ENCODE measurements at places on chromosomes 13 and 19. TPM values are rescaled to one million over a fixed set of nuclear protein-coding genes. Genes with fewer than 3 reads are reported as not detected.

NCAN gene
- not detected for polyA plus RNA-seq

CRLF1 gene
- polyA plus RNA-seq = not detected

AZU1 gene
- polyA plus RNA-seq = 4.3 TPM

SCAF1 gene
- polyA plus RNA-seq = 0.39 TPM

S1PR5 gene
- polyA plus RNA-seq = 0.46 TPM

SH2D3A gene
- not detected for polyA plus RNA-seq

ZNF554 gene
- 0.91 TPM for polyA plus RNA-seq

AP1M2 gene
- polyA plus RNA-seq = 0.19 TPM

GSX1 gene
- not detected for polyA plus RNA-seq

All from CD14-positive monocyte (primary cell).